ENCODE measurements at places on chromosomes 2 and 18. TPM values are rescaled to one million over a fixed set of nuclear protein-coding genes. Genes with fewer than 3 reads are reported as not detected.
A peak's percentile ranks its signal among the peaks of the same experiment; 100 is the strongest.

DNA sequence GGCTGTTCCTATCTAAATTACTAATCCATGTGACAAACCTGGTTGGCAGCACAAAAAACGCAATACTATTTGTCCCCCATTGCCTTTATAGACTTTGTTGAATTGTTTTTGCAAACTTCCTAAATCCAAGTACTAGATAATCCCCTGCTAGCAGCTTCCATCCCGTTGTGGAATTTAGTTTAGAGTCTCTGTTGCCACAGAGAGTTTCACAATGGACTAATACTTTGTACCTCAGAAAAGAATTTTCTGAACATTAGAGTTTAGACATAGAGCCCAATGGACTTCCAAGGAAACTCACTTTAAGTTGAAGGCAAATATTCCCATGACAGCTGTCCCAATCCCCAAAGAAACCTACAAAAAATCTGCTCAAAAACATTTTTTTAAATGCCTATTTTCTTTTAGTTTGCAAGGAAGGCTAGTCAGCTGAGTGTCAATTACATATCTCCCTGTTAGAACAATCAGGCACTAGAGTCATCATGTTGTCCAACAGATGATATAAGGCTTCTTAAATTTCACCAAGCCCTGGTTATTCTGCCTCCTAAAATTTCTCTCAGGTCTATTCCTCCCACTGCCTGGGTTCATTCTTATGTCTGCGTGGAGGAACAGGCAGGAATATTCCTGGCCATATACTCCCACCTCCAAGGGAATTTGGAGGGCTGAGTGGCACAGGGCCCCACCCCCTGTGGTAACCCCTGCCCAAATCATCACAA, 27.2 kb downstream of the RNF152 start:
- DNase-seq: peak; percentile 77
- H3K27ac ChIP-seq: no peak overlapping the region
- no peaks in the 10 kb centered on the region for H3K27me3 ChIP-seq
- no peak overlapping the region for H3K4me3 ChIP-seq
- peaks cover 10% of the 10 kb centered on the region for H3K4me1 ChIP-seq
- peaks cover 13% of the 10 kb centered on the region for H3K36me3 ChIP-seq

DNA sequence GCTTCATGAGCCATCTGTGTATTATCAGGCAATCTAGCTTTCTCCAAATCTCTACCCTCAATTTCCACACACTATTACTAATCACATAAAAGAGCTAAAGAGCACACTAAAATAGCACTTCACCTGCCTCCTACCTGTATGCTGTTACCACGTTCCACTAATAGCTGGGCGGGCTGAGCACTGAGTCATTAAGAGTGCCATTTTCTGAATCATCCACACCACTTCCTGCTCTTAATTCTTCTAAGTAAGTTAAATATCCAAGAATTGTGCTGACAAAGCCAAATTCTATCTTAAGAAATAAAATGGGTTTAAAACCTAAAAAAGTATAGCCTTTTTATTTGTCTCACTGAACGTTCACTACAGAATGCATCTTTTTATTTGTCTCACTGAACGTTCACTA, 35.7 kb downstream of the NOL10 start:
- H3K36me3 ChIP-seq: peaks cover 16% of the 10 kb centered on the region
- no peak overlapping the region for H3K27ac ChIP-seq
- H3K4me3 ChIP-seq: no peak overlapping the region
- H3K4me1 ChIP-seq: no peaks in the 10 kb centered on the region
- no peak for DNase-seq

IL18RAP gene
- total RNA-seq: 2.0 TPM

DNA sequence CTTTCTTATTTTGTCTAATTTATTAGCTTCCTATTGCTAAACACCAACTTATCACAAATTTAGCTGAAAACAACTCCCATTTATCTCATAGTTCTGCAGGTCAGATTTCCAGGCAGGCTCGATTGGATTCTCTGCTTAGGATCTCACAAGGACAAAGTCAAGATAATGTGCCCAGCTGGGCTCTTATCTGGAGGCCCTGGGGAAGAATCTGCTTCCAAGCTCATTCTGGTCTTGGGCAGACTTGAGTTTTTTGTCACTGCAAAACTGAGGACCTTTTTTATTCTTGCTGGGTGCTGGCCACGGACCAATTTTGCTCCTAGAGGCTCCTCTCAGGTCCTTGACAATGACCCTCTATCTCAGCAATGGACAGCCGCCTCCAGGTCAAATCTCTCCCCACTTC, 215.5 kb downstream of the TRIB2 start:
- peaks cover 2% of the 10 kb centered on the region for H3K4me1 ChIP-seq
- no peaks in the 10 kb centered on the region for H3K27me3 ChIP-seq
- no peak overlapping the region for H3K4me3 ChIP-seq
- no peak overlapping the region for H3K27ac ChIP-seq

DNA sequence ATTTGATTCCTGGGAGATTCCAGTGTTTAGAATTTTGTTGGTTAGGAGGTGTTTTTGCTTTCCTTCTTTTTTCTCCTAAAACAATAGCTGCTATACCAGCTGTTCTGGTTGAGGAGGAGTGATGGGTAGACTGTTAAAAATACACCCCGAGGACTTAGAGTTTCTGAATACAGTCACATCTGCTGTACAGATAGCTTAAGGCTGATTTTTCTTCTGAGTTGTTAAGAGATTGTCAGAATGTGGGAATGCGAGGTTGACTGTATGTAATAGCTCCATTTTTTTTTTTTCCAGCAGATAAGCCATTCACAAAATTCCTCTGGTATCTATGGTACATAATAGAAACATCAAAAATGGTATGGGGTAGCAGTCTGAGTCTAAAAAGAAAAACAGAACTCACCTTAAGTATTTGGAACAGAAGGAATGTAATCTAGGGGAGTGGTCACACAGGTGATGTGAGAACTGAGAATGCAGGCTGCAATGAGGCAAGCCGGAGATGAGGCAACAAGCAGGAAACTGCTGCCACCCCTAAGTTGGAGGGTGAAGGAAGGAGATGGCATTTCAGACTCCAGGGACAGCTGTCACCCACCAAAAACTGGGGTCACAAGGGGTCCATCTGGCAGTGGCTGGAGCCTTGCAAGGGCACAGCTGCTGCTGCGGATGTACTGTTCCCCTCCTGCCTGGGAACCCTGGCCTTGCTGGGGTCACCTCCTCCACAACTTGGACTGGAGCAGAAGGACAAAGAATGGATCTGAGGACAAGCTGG, 2.4 kb downstream of the DGKD start:
- no peaks in the 10 kb centered on the region for H3K27me3 ChIP-seq
- no peak for DNase-seq
- H3K4me1 ChIP-seq: no peaks in the 10 kb centered on the region
- no peaks in the 10 kb centered on the region for H3K36me3 ChIP-seq

DNA sequence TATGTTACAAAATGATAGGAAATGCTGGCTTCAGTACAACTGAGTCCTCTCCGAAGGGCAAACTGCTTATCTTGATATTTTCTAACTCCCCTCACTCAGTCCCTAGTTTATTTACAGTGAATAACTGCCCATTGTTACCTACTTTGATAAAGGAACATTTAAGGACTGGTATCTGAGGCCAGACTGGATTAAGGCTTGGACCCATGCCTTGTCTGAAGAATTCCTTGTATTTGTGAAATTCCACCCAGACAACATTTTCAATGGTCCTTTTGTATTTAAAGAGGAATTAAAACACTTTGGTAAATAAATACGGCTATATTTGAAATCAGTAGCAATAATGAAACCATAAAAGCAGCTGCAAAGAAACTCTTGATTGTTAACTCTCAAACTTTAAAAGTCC, 58.3 kb downstream of the PELI1 start:
- H3K36me3 ChIP-seq: no peaks in the 10 kb centered on the region
- H3K4me1 ChIP-seq: no peaks in the 10 kb centered on the region
- no peak overlapping the region for H3K4me3 ChIP-seq
- H3K27me3 ChIP-seq: no peaks in the 10 kb centered on the region
- DNase-seq: no peak

Measured in kidney (tissue), 22 donors.